ENCODE measurements at places on chromosomes 3 and 15. TPM values are rescaled to one million over a fixed set of nuclear protein-coding genes. Genes with fewer than 3 reads are reported as not detected.

GRCh38 chr3:189322339-189322738, 150.6 kb downstream of the TPRG1 start:
- DNase-seq, result no peak
- no peaks in the 10 kb centered on the region for H3K27me3 ChIP-seq
- H3K27ac ChIP-seq, result no peak overlapping the region
- H3K4me3 ChIP-seq, result no peak overlapping the region
- H3K4me1 ChIP-seq, result peaks cover 35% of the 10 kb centered on the region
- no peaks in the 10 kb centered on the region for H3K36me3 ChIP-seq

CCDC9B gene
- 26.9 TPM for total RNA-seq

- H3K27ac ChIP-seq, result no peak overlapping the region
- H3K4me1 ChIP-seq, result peaks cover 45% of the 10 kb centered on the region
- no peak overlapping the region for H3K4me3 ChIP-seq
Measured at GRCh38 chr15:70627734-70628548, 135.4 kb downstream of the UACA start.

GRCh38 chr3:43094851-43095250, 11.0 kb downstream of the POMGNT2 start:
- H3K4me3 ChIP-seq, result no peak overlapping the region
- H3K4me1 ChIP-seq, result no peaks in the 10 kb centered on the region
- DNase-seq, result no peak
- no peaks in the 10 kb centered on the region for H3K27me3 ChIP-seq
- H3K36me3 ChIP-seq, result no peaks in the 10 kb centered on the region

GRCh38 chr15:76898102-76898501, 7.0 kb downstream of the SCAPER start:
- no peak overlapping the region for H3K27ac ChIP-seq
- H3K4me1 ChIP-seq, result peaks cover 3% of the 10 kb centered on the region
- DNase-seq, result no peak

- H3K27me3 ChIP-seq, result peaks cover 69% of the 10 kb centered on the region
- DNase-seq, result no peak
- no peak overlapping the region for H3K4me3 ChIP-seq
- no peaks in the 10 kb centered on the region for H3K4me1 ChIP-seq
Measured at GRCh38 chr3:127307112-127307835, 19.4 kb upstream of the PRR20G start.

DNA sequence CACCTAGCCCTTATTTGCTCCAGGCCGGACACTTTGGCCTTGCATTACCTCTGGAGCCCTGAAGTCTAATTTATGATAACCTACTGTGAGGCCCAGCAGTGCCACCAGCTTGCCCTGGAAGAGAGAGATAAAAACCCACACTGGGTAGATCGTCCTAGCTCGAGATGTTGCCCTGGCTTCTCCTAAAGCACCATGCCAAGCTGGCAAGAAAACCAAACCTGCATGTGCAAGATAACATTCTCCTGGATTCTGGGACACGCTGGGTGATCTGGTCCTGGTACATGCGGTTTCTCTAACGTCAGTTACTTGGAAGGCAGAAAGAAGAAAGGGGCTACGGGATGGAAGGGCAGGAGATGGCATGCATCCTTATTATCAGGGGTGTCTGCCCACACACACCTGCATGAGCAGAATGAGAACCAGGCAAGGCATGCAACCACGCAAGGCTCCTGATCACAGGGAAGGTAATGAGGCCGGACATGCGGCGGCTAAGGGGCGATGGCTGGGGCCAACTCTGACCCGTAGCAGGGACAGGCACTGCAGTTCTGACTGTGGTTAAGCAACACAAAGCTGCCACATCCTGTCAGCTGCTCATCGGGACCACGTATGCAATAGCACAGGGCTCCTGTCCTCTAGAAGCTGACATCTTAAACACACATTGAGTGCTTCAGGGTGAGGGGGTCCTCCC, 73.0 kb downstream of the OXNAD1 start:
- no peak for DNase-seq
- H3K4me1 ChIP-seq, result no peaks in the 10 kb centered on the region
- peaks cover 11% of the 10 kb centered on the region for H3K36me3 ChIP-seq
- no peaks in the 10 kb centered on the region for H3K27me3 ChIP-seq

DNA sequence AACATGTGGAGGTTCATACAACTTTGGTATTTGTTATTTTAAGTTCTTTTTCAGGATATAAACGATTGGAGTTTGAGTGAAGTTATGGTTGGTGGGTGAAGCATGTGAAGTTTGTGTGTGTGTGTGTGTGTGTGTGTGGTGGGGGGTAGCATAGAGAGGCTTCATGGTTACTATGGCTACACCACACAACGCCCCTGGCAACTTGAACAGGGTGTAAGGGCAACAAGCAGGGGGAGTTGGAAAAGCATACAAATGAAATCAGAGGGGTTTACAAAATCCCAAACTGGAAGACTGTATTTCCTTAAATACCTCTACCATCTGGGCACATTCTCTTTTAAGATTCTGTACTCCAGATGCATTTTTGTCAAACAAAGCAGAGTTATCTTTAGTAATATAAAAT, 207.5 kb downstream of the SV2B start:
- no peak for DNase-seq
- no peaks in the 10 kb centered on the region for H3K4me1 ChIP-seq
- no peak overlapping the region for H3K27ac ChIP-seq
- H3K27me3 ChIP-seq, result peaks cover 72% of the 10 kb centered on the region

- H3K36me3 ChIP-seq, result peaks cover 26% of the 10 kb centered on the region
- H3K4me1 ChIP-seq, result no peaks in the 10 kb centered on the region
- no peak for DNase-seq
Measured at GRCh38 chr3:105534491-105534890, 167.8 kb downstream of the ALCAM start.

- no peak overlapping the region for H3K4me3 ChIP-seq
- no peak overlapping the region for H3K27ac ChIP-seq
- H3K27me3 ChIP-seq, result no peaks in the 10 kb centered on the region
- no peak for DNase-seq
- H3K36me3 ChIP-seq, result peaks cover 14% of the 10 kb centered on the region
Measured at GRCh38 chr3:132488151-132488550, 70.8 kb downstream of the DNAJC13 start.

PARP9 gene
- 32.5 TPM for total RNA-seq

IREB2 gene
- 90.1 TPM for total RNA-seq

- H3K27me3 ChIP-seq, result peaks cover 12% of the 10 kb centered on the region
- no peaks in the 10 kb centered on the region for H3K4me1 ChIP-seq
- no peak for DNase-seq
Measured at GRCh38 chr15:30001602-30002001, 81.2 kb upstream of the GOLGA8J start.

GRCh38 chr3:16687221-16687620, 82.0 kb upstream of the DAZL start:
- H3K36me3 ChIP-seq, result no peaks in the 10 kb centered on the region
- DNase-seq, result no peak
- H3K4me1 ChIP-seq, result no peaks in the 10 kb centered on the region
- no peak overlapping the region for H3K27ac ChIP-seq
- H3K4me3 ChIP-seq, result no peak overlapping the region

DNA sequence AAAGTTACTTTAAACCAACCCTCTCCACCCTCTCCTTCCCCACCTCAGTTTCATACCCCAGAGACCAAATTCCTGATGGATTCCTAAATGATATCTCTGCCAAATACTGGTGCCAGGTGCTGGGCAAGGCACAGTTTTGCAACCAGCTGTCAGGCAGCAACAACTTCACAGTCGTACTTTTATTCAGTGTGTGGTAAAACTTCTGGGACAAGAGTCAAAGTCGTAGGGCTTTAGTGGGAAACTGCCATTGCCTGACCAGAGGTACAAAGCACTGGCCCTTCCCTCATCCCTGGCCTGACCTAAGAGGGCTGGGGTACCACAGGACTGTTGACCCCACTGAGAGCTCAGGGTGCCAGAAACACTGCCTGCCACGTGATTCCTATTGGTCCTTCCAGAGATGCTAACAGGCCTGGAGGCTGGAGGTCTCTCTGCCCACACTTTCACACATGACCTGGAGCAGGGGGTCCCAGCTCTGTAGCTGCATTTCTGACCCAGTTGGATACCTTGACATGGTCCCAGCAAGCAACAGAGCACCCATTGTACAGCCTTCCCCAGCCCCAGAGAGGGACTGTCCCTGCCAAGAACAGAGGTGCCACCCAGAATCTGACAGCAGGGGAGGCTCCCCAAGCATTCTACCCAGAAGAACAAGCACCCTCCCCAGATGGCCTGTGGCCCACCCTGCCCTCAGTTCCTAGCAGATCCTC, 59.9 kb downstream of the LIPC start:
- no peak for DNase-seq
- peaks cover 2% of the 10 kb centered on the region for H3K36me3 ChIP-seq
- H3K4me3 ChIP-seq, result no peak overlapping the region
- no peaks in the 10 kb centered on the region for H3K27me3 ChIP-seq

DNA sequence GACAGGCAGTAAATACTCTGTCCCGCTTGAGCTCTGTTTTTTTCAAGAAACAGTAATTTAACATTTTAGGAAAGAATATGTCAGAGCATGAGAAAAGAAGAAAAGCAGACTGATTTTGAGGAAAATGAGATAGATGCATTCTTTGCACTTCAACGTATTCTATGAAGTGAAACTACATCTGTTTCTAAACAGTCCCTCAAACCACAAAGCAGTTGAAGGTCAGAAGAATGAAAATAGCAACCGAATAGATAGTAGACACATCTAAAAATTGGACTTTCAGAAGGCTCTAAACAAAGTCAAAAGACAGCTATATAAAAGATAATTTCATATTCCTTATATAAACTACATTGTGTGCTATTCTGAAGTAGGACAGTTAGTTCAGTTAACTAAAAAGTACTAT, 172.6 kb upstream of the LRRC3B start:
- H3K4me1 ChIP-seq, result peaks cover 7% of the 10 kb centered on the region
- H3K27me3 ChIP-seq, result no peaks in the 10 kb centered on the region
- H3K36me3 ChIP-seq, result no peaks in the 10 kb centered on the region
- no peak overlapping the region for H3K27ac ChIP-seq
- no peak for DNase-seq

- H3K27ac ChIP-seq, result no peak overlapping the region
- no peak overlapping the region for H3K4me3 ChIP-seq
- peaks cover 33% of the 10 kb centered on the region for H3K4me1 ChIP-seq
- DNase-seq, result no peak
- no peaks in the 10 kb centered on the region for H3K27me3 ChIP-seq
Measured at GRCh38 chr15:25774871-25775270, 88.3 kb downstream of the ATP10A start.

- DNase-seq, result no peak
- no peak overlapping the region for H3K4me3 ChIP-seq
Measured at GRCh38 chr15:67685008-67685599, 140.2 kb upstream of the SKOR1 start.

UBAP1L gene
- 10.7 TPM for total RNA-seq

TGM5 gene
- total RNA-seq, result not detected

DNA sequence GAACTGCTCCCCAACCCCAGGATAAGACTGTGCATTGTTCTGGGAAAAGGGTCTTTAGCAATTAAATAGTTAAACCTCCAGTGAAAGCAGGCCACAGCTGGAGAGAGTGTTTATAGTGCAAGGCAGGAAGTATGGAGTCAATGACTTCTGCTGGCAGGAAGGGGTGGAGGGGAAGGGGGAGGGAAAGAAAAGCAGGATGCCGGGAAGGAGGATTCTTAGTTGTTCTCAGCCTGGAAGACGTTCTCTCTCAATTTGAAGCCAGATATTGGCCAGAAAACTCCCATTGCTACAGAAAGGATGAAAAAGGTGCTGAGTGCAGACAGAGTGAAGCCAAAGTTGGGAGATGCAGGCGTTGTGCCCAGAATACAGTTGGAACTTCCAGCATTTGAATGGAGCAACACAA, 35.7 kb upstream of the ACTL6A start:
- H3K4me1 ChIP-seq, result peaks cover 31% of the 10 kb centered on the region
- H3K36me3 ChIP-seq, result no peaks in the 10 kb centered on the region
- peak overlapping the region; percentile 97 for H3K27ac ChIP-seq
- peak overlapping the region; percentile 63 for H3K4me3 ChIP-seq
- peak; percentile 46 for DNase-seq
- no peaks in the 10 kb centered on the region for H3K27me3 ChIP-seq

ADPRH gene
- total RNA-seq, result 1.9 TPM

DNA sequence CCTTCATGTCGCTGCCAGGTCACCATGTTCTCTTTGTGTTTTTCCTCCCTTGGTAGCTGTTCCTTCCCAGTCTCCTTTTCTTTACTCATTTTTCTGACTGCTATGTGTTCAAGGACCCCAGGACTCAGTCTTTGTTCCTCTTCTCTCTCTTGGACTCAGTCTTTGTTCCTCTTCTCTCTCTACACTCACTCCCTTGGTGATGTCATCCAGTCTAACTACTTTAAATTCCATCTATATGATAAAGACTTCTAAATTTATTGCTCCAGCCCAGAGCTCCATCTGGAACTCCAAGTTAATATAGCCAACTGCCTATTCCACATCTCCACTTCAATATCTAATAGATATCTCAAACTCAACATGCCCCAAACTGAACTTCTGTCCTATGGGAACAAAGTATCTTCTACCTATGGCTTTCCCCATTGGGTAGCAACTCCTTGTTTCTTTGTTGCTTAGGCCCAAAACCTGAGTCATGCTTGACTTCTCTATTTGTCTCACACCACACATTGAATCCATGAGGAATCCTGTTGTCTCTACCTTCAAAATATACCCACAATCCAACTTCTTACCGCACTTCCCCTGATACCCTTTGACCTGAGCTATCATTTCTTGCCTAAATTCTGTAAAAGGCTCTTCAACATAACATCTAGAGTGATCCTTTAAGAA, 4.9 kb upstream of the DYNC1LI1 start:
- H3K36me3 ChIP-seq, result no peaks in the 10 kb centered on the region
- no peaks in the 10 kb centered on the region for H3K27me3 ChIP-seq
- DNase-seq, result no peak
- H3K4me1 ChIP-seq, result peaks cover 11% of the 10 kb centered on the region
- H3K4me3 ChIP-seq, result no peak overlapping the region

KCNAB1 gene
- total RNA-seq, result 5.6 TPM

- peaks cover 2% of the 10 kb centered on the region for H3K36me3 ChIP-seq
- no peak for DNase-seq
- no peaks in the 10 kb centered on the region for H3K4me1 ChIP-seq
Measured at GRCh38 chr3:25843332-25843731, 53.4 kb downstream of the OXSM start.

- no peak overlapping the region for H3K4me3 ChIP-seq
- no peak overlapping the region for H3K27ac ChIP-seq
- no peaks in the 10 kb centered on the region for H3K27me3 ChIP-seq
- H3K36me3 ChIP-seq, result peaks cover 2% of the 10 kb centered on the region
- peaks cover 6% of the 10 kb centered on the region for H3K4me1 ChIP-seq
Measured at GRCh38 chr3:175198991-175199783, 340.1 kb downstream of the NAALADL2 start.

DNA sequence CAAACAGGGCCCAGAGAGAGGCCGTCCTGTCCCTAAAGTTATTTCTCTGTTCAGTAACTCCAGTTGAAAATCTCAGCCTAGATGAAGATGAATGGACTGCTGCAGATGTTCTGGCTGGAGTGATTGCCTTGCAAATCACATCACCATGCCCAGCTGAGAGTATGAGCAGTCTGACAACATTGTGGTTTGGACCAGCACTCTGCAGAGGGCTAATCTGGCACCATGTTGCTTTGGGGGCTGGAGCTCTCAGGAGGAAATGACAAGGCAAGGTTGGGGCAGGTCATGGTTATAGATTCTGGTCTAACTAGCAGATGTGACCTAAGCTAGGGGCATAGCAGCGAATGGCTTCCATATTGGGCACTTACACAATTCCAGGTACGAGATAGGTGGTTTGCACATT, 314.2 kb downstream of the CLSTN2 start:
- H3K27me3 ChIP-seq, result no peaks in the 10 kb centered on the region
- peaks cover 11% of the 10 kb centered on the region for H3K4me1 ChIP-seq
- H3K27ac ChIP-seq, result no peak overlapping the region

Data from mesothelial cell of epicardium (in vitro differentiated cells).